ENCODE measurements at places on chromosomes 3 and 15.

DNA sequence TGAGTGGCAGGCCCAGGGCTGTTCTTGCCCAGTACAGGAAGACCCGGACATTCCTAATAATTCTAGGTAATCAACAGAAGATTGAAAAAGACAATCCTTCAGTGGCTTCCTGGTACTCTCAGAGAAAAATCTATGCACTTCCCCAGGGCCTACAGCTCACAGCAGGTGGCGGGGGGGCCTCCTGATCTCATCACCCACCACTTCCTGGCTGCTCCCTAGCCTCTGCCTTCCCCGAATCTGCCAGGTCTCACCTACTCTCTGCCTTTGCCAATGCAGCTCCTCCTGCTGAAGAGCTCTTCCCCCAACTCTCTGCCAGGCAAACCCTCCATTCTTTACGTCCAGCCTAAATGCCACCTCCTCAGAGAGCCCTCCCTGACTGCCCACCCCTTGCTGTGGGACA, 37.5 kb downstream of the EHD4 start:
- peak; percentile 78 for DNase-seq

DNA sequence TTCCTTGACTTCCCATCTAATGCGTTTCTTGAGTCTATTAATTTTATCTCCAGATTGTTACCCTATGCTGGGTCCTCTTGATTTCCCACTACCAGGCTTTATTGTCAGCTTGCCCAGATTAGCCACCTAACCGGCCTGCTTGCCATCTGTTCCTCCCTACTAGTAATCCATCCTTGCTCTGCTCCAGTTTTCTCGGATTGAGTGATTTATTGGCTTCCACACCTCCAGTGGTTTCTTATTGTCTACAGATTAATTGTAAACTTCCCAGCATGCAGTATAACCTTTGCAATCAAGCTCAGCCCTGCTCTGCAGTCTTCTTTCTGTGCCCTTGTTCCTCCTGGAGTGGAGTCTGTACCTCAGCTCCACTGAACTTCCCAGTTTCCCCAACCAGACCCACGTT, 63.4 kb downstream of the ARHGEF26 start:
- DNase-seq = no peak

- no peak for DNase-seq
These were observed 11.2 kb downstream of the DCBLD2 start for GRCh38 chr3:98890181-98890835.

DNA sequence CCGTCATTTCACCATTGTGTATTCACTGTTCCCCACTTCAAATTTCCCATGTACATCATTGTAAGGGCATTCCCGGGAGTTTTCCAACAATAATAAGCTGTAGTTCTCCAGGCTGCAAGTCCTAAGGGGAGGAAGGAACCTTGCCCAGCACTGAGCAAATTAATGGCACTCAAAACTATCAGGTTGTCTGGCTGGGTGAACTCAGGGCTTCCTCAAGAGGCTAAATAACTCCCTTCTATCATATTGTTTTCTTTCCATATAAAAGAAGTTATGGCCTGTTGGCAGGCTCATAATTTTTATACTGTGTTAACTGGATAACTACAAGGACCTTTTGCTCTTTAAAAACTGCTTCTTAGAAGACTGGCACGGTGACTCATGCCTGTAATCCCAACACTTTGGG, 71.4 kb downstream of the SEMA6D start:
- DNase-seq = no peak

- no peak for DNase-seq
These were observed 189.4 kb downstream of the TBC1D5 start for GRCh38 chr3:17553080-17553479.

DNA sequence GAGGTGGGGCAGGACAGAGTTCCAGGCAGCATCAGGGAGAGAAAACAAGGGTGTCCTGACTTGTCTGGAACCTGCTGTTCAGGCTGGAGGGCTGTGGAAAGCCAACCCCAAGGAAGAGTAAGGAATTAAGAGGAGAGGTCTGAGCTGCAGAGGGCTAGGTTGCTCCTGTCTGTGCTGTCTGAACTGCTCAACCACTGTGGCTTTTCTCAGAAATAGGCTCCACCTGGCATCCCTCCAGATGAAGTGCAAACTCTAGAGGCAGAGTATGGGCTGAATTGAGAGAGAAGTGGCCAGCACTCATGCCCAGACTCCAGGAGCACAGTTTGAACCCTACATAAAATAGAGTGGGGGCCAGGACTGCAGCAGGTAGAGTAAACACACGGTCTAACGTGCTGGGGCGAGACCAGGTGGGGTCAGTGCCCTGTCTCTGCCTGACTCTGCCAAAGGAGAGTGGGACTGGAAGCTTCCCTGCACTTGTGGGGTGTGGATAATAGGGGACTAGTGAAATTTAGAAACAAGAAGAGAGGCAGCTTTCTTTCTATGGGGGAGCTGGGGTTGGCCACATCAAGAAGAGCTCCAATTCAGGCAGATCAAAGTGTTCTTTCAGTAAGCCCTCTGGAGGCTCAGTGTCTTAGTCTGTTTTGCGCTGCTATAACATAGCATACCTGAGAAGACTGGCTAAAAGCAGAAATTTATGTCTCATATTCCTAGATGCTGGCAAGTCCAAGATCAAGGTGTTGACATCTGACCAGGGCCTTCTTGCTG, 28.0 kb upstream of the MNS1 start:
- no peak for DNase-seq

DNA sequence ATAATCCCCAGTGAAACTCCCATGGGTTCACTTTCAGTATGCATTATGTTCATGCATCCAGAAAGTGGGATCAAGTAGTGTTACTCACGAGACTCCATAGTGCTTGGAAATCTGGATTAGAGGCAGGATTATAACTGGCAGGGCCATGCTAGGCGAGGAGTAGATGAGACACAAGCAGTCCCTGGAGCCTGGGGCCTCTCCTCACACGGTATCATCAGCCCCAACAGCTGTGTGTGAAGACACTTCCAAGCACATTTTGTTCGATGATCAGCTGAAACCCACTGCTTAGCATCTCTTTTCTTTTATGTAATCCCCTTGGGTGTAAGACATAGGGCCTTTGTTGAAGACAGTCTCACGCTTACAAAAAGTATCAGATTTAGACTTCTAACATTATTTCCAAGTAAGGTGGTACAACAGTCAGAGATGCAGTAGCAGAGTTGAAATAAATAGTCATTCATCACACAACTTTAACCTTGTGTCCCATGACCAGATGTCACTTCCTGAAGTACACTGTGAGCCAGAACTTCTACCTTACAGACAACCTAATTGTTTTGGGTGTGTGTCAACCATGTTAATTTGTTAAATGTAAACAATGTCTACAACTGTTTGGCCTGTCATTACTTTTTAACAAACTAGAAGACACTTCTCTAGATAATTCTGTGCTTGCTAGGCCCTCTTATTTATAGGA, 116.9 kb downstream of the GADL1 start:
- DNase-seq = no peak

GRCh38 chr3:161284989-161285388, 63.9 kb downstream of the NMD3 start:
- DNase-seq = no peak

- DNase-seq = peak; percentile 50
These were observed 83.1 kb downstream of the DNAJB8 start for GRCh38 chr3:128383316-128384235.

DNA sequence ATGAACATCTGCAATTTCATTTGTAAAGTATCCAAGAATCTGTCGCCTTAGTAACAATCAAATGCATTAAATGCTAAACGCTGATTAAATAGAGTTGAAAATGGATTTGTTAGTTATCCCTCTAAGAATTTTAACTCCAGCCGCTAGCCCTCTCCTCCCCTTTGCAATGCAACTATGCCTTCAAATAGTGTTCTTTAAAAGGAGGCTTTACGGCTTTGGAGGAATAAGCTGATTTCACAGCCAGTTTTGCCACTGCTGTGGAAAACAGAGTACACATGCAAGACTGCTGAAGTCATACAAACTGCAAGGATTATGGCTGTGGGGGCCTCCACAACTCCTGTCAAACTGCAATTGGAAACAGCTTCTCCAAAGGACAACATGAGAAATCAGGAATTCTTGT, 89.2 kb downstream of the CERS3 start:
- DNase-seq = no peak

GRCh38 chr15:88090481-88091011, 166.0 kb downstream of the NTRK3 start:
- DNase-seq = no peak

DNA sequence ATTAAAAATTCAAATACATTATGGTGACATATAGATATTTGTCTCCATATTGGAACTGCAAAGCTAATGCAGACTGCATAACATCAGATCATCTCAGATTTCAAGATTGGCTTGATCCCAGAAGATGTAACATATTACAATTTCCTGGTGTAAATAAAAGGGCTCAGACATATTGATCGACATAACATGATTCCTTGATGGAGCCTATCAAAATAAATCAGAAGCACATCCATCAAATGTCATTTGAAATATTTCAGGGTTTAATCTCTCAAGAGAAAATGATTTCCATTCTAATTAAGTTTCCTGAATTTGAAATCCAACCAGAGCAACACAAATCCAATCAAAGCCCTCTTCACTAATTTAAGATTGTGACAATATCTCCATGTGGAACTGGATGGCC, 75.1 kb upstream of the UNC13C start:
- no peak for DNase-seq

DNA sequence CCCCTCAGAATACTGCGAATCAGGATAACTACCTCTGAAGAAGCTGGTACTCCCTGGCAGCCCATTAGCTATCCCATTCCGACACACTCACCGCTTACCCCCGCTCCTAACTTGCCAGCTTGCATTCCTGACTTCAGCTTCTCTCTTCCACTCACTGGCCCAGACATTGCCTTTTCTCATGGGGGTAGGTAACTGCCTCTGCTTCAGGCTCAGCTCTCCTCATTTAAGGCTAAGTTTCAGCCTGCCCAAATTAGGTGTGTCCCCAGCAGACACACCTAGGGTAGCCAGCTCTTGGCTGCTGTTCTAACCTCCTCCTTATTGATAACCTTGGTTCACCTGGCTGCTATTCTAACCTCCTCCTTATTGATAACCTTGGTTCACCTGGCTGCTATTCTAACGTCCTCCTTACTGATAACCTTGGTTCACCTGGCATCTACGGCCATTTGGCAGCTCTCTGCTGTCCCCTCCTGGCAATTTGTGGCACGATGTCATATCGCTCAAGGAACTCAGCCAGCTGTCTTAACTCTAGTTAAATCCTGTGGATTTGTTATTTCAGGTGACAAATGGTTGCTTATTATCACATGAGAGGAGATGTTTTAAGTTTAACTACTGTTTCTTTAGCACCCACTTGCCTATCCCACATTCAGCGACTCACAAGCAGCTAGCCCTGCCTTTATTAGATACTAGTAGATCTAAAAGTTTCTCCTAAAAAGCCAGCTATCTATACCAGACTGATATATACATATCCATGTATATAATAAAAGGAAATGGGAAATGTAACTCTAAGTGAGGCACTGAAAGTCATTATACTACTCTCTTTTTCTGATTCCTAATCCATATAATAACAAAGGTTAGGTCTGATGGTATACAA, 106.5 kb upstream of the ACP3 start:
- DNase-seq = no peak

DNA sequence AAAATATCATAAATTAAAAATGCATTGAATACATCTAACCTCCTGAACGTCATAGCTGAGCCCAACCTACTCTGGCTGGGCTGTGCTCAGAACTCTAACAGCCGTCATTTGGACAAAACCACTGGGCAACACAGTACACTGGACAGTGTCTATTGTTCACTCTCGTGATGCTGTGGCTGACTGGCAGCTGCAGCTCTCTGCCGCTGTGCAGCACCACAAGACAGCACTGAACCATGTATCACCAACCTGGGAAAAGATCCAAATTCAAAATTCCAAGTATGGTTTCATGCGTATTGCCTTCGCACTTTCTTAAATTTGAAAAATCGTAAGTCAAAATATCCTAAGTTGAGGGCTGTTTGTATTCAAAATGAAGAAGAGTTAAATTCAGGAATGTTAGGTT, 145.1 kb upstream of the CNTN4 start:
- no peak for DNase-seq

- DNase-seq = no peak
These were observed 637 bp downstream of the CIP2A start for GRCh38 chr3:108588601-108589000.

DNA sequence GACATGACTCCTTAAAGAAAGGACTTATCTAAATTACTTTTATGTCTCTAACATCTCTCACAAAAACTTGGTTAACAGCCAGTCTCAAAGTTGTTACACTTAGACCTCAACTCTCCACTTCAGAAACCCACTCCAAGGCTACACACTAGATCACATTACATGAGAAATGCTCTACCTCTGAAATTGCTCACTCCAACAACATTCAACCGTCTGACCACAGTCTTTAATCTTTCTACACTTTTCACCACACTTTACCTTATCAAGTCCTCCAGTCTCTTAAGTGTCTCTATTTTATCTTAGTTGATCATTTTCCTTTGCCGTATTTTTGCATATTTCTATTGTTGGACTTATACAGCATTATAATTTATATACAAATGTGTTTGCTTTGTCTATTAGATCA, 5.8 kb downstream of the SLC12A6 start:
- no peak for DNase-seq

GRCh38 chr3:44568561-44568960, 13.6 kb downstream of the ZKSCAN7 start:
- no peak for DNase-seq

DNA sequence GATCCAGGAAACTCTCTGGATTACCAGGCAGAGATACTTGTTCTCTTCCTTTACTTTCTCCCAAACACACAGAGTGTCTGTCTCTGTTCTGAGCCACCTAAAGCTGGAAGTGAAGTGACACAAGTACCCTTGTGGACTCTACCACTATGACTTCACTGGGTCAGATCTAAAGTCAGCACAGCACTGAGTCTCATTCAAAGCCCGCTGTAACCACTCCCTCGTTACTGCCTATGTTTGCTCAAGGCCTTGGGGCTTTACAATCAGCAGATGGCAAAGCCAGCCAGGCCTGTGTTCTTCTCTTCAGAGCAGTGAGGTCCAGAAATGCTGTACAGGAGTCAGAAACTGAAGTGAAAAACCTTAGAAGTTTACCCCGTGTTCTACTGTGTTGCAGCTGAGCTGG, 588.3 kb upstream of the SEMA6D start:
- no peak for DNase-seq

- no peak for DNase-seq
These were observed 50.2 kb downstream of the HERC2 start for GRCh38 chr15:28271697-28272260.

- no peak for DNase-seq
These were observed 414.9 kb downstream of the NAALADL2 start for GRCh38 chr3:175274056-175274455.
